ENCODE measurements at places on chromosomes 7 and 10. TPM values are rescaled to one million over a fixed set of nuclear protein-coding genes. Genes with fewer than 3 reads are reported as not detected.
A peak's percentile ranks its signal among the peaks of the same experiment; 100 is the strongest.

DNA sequence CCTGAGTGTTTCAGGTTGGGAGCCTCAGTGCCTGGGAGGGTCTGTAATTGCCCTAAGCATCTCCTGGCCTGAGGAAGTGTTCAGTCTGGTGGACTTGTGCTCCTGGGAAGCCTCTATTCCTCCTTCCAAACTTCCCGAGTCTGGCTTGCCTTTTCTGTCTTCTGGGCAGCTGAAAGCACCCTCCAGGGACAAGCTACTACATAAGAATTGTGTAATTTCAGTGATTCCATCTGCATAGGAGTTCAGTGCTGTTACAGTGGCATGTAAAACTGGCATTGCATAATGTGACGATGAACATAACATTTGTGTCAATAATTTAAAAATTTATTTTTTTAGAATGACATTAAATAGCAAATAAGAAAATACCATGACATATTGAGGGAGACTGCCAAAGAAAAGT is 109.3 kb downstream of the AOAH start:
- no peak for DNase-seq

DNA sequence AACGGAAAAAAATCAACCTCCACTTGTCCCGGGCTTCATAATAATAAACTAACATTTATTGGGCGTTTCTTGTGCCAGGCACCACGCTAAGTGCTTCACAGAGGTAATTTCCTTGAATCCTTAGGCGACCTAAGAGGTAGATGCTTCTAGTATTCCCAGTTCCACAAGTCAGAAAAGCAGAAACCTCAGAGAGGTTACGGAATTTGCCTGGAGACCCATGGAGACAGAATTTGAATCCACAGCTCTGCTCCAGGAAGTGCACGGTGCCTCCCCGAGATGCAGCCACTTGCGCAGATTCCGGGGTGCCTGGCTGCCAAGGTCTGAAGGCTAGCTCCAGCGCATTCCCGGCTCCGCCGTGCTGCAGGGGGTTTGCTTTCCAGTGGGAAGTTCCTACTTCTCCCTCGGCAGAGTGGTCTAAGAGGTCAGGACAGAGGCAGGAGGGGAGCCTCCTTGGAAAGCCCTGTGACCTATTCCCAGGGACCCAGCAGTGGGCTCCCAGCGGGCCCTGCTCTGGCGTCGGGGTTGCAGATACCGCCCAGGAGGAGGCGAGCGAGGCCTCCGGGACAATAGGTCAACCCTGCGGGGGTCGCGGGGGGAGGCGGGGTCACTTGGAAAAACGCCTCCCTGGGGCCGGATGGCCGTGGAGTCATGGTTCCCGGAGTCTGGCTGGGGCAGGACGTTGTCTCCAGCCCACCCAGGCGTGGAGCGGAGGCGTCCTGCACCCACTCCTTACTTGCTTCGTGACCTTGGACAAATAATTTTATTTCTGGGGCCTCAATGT is 10.1 kb upstream of the NKX2-3 start:
- peak; percentile 92 for DNase-seq

DNA sequence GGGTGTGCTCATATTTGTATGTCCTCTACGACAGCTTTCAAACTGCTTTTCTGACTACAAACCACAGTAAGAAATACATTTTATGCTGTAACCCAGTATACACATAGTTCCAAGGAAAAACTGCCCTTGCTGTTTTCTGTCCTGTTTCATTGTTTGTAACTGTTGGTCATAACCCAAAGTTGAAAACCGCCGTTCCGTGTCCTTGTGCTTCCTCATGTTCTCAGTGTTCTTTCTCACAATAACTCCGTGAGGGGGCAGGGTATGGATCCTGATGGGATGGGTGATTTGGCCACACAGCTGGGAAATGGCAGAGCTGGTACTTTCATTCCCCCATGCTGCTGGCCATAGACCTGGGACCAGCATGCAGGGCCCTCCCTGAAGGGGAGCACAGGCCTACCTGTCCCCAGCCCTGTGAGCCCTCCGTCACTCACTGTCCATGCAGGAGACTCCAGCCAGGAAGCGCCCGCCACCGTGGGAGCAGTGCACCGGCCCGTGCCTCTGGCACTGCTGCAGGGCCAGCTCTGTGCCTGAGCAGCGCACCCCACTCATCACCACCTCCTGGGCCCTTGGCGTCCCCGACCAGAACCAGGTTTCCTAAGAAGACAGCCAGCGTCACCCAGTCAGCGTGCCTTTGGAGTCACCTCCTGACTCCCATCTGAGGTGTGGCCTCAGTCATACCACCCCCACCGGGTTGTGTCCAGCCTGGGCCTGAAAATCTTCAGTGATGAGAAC is 12.7 kb downstream of the LOXL4 start:
- no peak for DNase-seq

DNA sequence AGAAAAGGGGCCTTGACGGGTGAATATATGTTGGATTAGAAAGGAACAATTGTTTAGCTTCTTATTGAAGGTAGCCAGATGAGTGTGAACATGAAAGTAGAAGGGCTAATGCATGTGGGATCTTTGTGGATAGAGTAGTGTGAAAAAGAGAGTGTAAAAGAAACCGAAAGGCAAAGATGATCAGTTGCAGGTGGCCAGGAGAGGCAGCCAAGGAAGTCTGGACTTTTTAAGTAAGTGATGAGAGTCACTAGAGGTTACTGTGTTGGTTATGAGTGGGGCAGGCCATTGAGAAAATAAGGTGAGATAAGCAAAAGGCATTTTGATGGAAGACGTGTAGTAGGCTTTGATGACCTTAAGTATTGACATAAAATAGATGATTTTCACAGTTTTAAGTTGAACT is 64.7 kb upstream of the ETV1 start:
- DNase-seq = no peak

- no peak for DNase-seq
These were observed 39.7 kb downstream of the CADPS2 start for GRCh38 chr7:122846591-122846990.

DNA sequence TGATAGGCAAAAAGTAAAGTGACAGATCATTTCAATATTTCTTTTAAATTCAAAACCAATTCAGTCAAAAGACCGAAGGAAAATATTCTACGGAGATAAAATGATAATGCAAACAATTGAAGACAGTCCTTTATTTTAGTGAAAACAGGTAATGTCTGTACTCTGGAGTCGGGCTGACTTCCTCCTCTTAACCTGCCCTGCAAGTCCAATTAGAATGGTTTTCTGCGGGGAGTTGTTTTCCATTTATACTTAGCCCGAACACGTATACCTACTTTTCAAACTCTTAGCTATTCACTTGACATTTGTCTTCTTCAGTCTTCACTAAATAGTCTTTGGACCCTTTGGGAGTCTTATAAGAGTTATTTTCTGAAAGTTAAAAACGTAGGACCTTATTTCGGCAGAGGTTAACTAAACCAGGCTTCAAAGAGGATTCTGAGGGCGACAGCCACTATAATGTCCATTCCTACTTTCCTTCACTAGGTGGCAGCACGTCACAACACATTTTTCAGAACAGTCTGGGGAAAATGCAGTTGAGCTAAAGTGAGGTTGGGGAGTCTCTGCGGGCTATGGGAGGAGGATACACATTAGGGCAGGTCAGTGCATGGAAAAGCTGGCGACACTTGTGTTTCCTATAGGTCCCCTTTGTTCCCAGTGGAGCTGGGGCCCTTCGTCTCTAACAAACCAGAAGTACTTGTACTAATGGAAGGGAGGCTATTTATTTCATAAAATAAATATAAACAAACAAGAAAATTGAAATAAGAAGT is 472.0 kb downstream of the KCNMA1 start:
- peak; percentile 89 for DNase-seq

DNA sequence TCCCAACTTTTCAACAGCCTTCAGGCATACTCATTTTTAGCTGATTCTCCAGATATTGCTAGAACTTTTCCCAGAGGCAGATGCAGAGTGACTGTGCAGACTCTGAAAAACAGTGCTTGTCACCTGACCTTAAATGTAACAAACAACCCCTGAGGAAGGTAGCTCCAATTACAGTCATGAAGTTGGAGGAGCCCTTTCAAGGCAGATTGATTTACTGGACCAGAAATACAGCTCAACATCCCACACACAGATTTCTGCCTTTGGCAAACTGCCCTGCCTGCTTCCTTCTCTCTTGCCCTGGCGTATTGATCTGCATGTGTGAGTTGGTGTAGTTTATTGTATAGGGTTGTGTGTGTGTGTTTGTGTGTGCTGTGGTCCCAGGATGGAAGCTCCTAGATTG is 38.5 kb downstream of the PYROXD2 start:
- no peak for DNase-seq

GRCh38 chr10:114489521-114490310 is 85.4 kb upstream of the AFAP1L2 start:
- DNase-seq = peak; percentile 70

- no peak for DNase-seq
These were observed 42.6 kb upstream of the FAM133B start for GRCh38 chr7:92632791-92633190.

GRCh38 chr7:108099713-108100112 is 30.4 kb downstream of the LAMB4 start:
- no peak for DNase-seq

- no peak for DNase-seq
These were observed 19.6 kb upstream of the ELFN1 start for GRCh38 chr7:1650363-1651030.

DNA sequence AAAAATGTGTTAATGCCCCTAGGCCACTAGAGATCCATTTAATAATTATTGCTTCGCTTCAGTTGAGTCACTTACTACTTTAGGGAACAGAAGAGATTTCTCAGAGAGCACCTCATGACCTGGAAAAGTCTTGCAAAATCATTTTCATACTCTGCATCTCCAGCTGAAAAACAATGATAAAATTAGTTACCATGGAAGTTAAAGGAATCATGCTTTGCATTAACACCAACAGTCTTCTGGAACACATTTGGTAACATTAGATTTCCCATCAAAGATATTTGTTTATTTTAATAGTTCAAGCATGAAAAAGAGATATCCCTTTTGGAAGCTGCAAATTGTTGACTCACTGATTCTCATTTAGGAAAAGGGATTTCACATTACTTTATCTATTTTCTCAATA is 1.8 kb upstream of the STEAP2 start:
- DNase-seq = no peak

DNA sequence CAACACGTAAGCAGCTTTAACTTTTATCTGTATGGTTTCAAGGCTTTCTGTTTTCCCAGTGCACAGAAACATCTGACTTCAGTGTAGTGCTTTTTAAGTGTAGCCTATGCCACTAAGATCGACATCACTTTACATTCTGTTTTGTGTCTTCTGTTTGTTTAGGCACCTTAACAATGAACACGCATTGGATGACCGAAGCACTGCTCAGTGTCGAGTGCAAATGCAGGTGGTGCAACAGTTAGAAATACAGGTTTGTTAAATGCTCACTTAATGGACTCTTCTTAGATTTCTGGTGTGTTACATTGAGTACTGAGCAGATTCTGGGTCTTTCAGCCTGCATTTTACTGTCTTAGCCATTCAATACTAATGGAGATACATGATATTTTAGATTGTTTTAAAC is 237.4 kb downstream of the FOXP2 start:
- no peak for DNase-seq

DNA sequence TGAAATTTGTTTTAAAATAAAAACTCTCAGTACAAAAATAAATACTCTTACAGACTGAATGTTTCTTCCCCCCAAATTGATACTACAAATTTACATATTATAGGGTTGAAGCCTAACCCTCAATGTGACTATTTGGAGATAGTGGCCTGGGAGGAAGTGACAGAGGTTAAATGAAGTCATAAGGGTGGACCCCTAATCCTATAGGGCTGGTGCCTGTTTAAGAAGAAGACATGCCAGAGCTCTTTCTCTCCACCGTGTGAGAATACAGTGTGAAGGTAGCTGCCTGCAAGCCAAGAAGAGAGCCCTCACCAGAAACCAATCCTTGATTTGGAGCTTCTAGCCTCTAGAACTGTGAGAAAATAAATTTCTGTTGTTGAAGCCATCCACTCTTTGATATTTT is 67.6 kb downstream of the MCU start:
- DNase-seq = no peak

DNA sequence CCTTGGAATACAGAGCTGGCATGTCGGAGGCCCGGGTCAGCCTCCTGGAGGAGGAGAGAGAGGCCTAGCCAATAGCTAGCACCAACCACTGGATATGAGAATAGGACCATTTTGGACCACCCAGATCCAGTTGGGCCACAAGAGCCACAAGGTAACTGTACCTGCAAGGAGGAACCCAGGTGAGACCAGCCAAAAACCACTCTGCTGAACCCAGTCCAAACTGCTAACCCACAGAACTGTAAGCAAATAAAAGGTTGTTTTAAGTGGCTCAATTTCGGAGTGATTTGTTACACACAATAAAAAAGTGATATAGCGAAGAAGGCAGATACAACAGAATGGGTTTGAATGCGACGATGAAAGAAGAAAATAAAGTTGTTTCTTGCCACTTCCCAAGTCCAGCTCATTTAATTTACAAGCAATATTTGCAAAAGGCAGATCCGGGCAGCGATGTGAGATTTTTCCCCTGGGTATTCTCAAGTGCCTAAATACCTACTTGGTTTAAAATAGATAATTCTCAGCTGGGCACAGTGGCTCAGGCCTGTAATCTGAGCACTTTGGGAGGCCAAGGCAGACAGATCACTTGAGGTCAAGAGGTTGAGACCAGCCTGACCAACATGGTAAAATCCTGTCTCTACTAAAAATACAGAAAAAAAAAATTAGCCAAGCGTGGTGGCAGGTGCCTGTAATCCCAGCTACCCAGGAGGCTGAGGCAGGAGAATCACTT is 23.1 kb downstream of the ZNF467 start:
- DNase-seq = no peak

DNA sequence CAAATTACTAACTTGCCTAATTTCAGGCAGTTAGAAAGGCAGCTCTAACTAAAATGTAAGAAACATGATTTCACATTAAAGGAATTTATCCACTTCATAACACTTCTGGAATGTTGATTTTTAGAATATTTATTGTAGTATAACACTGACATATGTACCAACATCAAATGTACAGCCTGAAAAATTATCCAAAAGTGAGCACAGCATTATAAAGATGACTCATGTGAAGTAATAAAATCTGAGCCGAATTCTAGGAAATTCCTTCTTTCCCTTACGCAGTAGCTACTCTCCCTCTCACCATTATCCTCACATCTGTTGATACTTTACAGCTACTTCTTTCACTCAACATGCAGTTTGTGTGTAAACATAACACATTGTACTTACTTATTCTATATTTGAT is 610.6 kb downstream of the ZWINT start:
- no peak for DNase-seq

DNA sequence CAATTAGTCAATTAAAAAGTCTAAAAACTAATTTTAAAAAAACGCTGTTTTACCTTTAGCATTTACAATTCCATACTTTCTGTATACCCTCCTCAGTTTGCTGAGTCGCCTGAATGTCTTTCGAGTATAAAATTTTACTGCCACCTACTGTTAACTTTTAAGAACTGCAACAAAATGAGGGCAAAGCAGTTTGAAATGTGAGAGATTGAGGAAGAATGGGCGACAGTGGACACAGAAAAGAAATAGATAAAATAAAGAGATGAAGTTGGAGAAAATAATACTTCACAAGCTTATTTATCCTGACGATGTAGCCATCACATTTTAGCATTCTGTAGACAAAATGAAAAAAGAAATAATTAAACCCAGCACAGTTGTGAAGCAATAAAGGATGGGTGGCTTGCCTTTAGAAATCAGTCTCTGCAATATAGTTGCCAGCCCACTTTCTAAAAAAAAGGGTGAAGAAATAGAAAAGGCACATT is 110.8 kb upstream of the PTN start:
- DNase-seq = peak; percentile 66

GRCh38 chr10:13658264-13658663 is 71.5 kb downstream of the PRPF18 start:
- no peak for DNase-seq

GPR85 gene
- 0.35 TPM for total RNA-seq

MTERF1 gene
- 13.5 TPM for total RNA-seq

INHBA gene
- 0.94 TPM for total RNA-seq

ENTPD1 gene
- total RNA-seq = 2.0 TPM

CPA4 gene
- total RNA-seq = not detected

SPDYE2B gene
- total RNA-seq = not detected

GBX1 gene
- 1.8 TPM for total RNA-seq

NOS3 gene
- total RNA-seq = 13.3 TPM

ABLIM1 gene
- total RNA-seq = 45.1 TPM

All from GM23338 (cell line).